ENCODE measurements at places on chromosomes 1 and 21.

GRCh38 chr1:43878854-43879253 is 54.7 kb upstream of the ARTN start:
- no peak for DNase-seq

DNA sequence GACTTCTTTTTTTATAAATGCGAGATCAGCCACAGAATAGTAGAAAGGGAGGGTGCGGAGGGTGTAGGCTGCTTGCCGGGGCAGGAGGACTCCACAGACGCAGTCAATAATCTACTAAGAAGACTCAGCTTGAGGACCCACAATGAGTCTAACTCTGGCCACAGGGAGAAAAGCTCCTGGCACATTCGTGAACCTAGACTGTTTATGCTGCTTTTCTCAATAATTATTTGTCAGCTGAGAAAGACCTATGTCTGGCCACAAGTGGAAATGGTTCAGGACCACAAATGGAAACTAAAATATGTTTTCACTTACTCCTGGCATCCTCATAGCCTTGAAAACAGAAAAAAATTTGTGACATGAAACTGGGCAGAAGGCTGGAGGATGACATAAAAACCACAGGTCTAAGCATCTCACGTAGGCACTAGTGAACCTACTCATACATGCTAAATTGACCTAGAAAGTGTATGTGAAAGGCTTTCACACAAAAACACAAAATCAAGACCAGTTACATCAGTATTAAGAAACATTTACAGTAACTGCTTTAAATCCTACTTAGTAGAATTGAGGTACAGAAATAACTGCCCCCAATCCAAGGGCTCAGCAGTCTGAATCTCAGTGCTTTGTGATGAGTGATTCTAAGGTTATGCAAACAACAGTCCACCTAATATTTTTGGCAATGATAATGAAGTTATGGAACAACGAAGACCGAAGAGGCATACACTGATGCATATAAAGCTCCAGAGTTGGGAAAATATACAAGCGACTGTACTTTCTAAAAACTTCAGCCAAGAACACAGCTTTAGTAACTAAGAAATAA is 159.5 kb downstream of the SLC45A1 start:
- DNase-seq: peak; percentile 51

GRCh38 chr1:232587141-232588008 is 42.6 kb downstream of the SIPA1L2 start:
- DNase-seq: peak; percentile 42

DNA sequence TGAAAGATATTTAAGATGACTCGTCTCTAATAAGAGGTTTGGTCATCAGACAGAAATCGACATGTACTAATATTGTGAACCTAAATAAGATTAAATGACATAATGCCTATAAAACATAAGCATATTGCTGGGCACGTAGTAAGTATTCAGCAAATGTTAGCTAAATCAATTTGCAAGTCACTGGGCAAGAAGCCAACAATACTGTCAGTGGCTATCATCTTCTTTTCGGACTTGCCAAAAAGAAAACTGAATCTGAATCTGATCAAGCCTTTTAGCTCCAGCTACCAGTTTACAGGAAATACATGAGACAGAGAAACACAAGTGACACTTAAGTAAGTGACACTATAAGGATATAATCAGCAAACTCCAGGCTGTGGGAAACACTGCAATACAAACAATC is 46.0 kb downstream of the RPL5 start:
- no peak for DNase-seq

GRCh38 chr1:42773420-42773819 is 6.4 kb downstream of the C1orf50 start:
- no peak for DNase-seq

DNA sequence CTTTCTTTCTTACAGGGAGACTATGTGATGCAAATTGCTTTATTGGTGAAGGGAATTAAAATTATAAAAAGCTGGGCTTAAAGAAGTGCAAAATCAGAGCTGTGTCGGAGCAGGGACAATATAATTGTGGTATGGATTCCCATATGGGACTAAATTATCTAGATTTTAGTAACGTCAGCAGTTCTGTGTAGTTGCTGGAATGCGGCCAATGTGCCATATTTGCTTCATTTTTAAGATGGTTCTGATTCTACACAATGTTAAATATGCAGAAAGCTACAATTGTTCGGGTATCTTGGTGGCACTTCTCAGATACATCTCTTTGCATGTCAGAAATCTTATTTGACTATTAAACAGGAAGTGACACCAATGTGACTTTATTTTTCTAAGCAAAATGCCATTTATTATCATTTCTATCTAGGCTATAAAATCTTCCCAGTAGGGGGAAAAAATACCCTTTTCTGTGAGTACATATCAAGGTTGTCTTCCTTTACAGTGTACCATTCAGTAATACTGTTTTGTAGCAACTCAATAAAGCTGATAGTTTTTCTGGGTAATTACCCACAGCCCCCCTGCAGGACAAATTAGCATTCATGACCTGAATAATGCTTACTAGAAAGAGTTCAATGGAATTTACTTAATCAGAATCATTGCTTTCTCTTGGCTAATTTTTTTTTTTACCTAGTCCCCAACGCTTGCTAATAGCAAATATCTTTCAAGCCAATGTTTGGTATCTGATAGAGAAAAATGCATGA is 288.3 kb upstream of the ADGRL2 start:
- DNase-seq: no peak

DNA sequence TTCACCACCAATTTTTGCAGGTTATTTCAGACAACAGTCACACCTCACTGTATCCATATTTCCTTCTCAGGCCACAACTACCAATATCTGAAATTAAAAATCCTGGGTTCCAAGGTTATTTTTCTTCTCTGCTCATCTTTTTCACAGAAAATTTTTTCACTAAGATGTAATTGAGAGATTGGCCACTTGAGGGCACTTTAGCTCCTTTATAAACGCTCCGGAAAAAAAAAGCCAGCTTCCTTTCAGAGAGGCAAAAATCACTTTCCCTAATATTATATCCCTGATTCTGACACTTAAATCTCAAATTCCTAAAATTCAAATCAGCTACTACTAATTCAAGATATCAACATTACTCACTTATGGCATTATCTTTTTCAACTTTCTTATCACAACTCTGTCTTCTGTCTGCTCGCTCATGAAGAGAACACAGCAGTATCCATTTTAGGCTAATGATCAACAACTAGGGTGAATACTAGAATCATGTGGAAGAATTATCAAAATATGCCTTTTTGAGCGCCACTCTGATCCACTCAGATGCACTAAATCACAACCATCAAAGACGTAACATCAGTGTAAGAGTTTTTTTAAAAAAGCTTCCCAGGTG is 101.4 kb upstream of the RGS1 start:
- DNase-seq: no peak

DNA sequence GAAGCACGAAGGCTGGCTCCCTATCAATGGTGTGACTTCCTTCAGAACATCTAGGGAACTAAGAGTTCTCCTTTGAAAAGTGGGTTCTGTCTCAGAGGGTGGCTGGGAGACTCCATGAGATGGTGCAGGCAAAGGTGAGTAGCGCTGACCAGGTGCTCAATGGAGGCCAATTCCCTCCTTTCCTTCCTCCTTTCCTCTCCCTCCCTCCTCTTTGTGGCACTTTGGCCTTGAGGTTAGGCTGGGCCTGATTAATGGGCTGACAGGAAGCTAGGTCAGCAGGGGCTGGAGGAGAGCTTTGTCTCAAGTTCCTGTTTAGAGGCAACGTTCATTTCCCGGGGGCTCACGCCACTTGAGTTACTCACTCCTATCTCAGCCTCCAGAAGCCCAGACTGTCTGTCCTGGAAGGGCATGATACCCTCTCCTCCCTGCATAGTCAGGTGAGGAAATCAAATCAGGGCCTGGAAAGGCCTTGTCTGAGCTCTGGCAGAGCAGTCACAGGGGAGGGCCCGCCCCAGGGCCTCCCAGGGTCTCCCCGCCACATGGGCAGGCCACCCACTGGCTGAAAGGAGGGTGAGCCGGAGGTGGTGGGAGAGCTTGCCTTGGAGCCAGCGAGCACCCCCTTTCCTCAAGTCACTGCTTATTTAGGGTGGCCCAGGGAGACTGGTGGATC is 58.4 kb upstream of the SSBP3 start:
- DNase-seq: no peak

DNA sequence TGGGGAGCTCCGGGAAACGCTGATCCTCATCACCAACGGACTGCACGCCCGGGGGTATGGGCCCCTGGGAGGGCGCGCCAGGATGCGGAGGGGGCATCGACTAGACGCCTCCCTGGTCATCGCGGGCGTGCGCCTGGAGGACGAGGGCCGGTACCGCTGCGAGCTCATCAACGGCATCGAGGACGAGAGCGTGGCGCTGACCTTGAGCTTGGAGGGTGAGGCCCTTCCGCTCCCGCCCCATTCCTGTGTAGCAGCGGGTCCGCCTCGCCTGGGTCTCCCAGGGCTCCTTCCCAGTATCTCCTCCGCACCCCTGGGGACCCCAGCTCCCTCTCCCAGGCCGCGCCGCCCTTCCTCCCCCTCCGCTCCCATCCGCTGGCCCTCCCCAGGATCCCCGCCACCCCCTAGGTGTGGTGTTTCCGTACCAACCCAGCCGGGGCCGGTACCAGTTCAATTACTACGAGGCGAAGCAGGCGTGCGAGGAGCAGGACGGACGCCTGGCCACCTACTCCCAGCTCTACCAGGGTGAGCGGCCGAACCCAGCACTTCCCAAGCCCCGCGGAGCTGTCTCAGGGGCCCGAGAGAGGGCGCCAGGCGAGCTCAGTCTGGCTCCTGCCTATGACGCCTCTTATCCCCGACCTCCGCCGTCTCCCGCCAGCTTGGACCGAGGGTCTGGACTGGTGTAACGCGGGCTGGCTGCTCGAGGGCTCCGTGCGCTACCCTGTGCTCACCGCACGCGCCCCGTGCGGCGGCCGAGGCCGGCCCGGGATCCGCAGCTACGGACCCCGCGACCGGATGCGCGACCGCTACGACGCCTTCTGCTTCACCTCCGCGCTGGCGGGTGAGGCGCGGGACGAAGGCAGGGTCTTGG is 5.0 kb downstream of the HAPLN2 start:
- DNase-seq: peak; percentile 64

DNA sequence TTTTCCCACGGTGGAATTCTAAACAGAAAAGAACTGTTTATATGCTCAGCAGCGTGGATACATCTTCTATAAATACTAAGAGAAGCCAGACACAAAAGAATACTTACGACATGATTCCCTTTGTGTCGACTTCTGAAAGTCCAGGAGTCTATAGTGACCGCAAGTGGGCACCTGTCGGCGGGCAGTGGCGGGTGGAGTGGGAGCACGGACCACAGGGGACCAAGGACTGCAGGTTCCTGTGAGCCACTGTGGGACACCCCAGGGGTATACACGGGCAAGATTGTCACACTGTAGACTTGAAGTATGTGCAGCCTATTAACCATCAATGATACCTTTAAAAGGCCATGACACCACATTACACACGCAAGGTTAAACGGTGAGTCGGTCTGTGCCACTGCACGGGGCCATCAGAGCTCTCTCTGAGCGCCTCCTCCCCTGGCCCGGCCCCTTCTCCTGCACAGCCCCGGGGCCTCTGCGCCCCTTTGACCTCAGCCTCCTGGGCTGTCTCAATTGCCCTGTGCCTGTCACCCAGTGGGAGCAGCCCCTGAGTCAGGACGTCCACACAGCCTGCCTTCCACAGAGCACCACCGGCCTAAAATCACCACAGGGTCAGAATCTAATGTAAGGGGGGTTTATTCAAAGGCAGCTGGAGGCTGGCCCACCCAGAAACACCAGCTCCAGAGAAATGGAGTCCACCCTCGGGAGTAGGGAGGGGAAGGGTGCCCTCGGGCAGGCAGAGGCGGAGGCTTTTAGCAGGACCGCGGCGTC is 90.0 kb upstream of the COL6A1 start:
- DNase-seq: no peak

- no peak for DNase-seq
Measured at GRCh38 chr1:228768355-228769000, 33.2 kb downstream of the RHOU start.

- DNase-seq: no peak
Measured at GRCh38 chr1:11690397-11691301, 861 bp upstream of the DRAXIN start.

DNA sequence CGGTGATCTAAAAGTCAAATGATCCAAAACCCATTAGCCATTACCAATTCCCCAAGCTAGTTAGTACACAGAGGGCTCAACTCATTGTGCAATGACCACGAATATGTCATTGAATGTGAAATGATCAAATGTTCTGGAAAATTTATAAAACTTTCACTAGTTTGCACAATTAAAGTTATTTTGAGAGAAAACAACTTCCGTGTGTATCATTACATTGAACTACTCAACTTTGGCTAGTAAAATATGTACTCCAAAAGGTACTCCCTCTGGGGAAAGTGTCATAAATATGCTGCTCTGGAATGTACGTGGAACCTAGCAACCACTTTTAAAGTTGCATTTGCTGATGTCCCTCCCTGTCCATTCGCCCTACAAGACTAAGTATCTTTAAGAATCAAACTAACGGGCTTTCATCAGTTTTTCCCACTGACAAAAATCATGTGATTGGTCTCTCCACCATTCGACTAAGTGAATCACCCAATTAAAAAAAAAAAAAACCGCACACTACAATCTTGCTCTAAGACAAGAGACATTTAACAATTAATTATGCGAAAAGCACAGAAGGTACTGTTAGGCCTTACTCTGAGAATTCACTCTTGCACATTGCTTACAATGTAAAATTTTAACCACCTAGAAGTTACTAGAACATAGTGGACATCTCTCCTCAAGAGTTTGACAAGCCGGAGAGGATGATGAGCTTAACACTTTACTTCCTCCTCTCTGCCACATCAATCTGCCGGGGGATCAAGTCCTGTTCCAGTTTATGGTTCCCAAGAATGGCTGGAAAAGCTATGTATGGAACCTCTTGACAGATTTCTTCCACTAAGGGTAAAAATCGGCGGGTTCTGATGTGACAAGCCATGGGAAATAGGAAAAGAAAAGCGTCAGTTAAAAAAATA is 1.2 kb downstream of the ACBD3 start:
- DNase-seq: no peak

- DNase-seq: no peak
Measured at GRCh38 chr1:96329121-96329520, 392.5 kb upstream of the PTBP2 start.

GRCh38 chr1:4549930-4550329 is 104.5 kb upstream of the AJAP1 start:
- DNase-seq: no peak

DNA sequence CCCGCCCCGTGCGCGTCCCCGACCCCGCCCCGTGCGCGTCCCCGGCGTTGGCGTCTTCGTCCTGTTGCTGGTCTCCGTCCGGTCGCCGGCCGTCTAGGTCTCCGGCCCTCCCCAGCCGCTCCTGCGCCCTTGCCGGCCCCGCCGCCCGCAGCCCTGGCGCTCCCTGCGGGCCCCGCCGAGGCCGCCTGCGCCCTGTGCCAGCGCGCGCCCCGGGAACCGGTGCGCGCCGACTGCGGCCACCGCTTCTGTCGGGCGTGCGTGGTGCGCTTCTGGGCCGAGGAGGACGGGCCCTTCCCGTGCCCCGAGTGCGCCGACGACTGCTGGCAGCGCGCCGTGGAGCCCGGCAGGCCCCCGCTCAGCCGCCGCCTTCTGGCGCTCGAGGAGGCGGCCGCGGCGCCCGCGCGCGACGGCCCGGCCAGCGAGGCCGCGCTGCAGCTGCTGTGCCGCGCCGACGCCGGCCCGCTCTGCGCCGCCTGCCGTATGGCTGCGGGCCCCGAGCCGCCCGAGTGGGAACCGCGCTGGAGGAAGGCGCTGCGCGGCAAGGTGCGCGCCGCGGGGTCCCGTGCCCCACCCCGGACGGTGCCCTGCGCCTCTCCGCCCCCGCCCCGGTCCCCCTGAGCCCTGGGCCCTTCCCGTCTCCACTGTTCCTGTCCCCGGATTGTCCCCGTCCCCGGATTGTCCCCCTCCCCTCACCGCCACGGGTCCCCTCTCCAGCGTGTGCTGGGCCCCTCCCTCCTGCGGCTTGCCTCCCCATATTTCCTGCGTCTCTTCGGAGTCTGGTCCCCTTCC is at the start of gene RNF187:
Gene RNF187, plus strand, starts transcription at position 47 of the 789 bp plus-strand sequence.
- peak; percentile 52 for DNase-seq
